Breast epithelium (tissue), 4 donors: ENCODE measurements at places on chromosomes 11 and 22.
A peak's percentile ranks its signal among the peaks of the same experiment; 100 is the strongest.

DNA sequence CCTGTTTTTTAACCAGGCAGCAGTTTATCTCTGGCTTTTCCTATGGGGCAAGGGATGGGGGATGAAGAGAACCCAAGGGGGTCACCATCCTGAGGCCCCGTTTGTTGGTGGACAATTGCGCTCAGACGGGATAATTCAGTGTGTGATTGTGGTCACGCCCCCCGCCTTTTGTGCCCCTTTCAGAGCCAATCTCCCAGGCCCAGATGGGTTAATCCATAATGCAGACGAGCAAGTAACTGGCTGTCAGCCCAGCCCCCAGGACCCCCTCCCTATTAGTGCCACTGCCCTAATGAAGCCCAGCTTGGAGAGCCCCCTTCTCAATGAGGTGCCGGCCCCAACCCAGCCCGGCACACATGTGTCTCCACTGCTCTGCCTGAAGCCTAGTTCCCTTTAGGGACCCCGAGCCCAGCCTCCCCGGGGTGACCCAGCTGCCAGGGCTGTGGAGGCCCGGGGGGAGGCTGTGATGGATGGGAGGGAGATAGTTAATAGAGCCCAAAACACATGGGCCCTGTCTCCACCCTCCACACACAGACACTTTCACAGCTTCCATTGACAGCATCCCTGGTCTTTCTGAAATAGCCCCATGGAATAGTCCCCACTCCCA is 19.1 kb upstream of the ROBO3 start:
- no peak for DNase-seq

GRCh38 chr11:57387289-57388030 is 3.0 kb downstream of the PRG2 start:
- DNase-seq, result no peak

- no peak for DNase-seq
Measured at GRCh38 chr11:8961401-8961800, 2.8 kb downstream of the TMEM9B start.

DNA sequence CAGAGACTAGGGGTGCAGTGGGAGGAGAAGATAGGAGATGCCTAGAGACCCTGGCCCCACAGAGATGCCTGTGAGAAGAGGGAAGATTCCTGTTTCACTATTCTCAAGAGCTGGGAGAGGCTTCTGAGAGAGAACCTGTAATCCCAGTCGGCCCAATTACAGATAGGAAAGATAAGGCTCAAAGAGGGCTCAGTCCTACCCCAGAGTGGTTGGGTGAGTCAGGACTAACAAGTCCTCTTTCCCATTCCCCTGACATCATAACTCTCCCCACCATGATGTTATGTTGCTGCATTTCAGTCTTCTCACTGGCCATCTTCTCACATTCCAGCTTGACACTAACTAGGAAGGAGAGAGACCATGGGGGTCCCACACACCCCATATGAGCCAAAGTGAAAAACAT is 17.9 kb downstream of the ARHGEF12 start:
- DNase-seq, result no peak

DNA sequence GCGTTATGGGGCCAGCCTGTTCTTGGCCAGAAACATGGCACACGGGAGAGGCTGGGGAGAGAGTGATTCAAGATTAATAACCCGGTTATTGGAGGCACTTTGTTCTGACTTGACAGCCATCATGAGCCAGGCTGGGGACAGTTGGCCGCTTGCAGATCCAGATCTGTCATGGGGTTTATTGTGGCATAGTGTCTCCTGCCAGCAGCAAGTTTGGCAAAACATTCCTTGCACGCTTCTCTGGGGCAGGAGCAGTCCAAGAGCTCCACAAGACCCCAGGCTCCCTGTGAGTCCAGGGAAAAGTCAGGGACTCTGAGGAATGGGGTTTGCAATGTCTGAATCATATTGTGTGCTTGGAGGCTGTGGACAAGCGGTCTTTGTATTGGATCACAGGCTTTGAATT is 270.4 kb downstream of the MIAT start:
- DNase-seq, result no peak

DNA sequence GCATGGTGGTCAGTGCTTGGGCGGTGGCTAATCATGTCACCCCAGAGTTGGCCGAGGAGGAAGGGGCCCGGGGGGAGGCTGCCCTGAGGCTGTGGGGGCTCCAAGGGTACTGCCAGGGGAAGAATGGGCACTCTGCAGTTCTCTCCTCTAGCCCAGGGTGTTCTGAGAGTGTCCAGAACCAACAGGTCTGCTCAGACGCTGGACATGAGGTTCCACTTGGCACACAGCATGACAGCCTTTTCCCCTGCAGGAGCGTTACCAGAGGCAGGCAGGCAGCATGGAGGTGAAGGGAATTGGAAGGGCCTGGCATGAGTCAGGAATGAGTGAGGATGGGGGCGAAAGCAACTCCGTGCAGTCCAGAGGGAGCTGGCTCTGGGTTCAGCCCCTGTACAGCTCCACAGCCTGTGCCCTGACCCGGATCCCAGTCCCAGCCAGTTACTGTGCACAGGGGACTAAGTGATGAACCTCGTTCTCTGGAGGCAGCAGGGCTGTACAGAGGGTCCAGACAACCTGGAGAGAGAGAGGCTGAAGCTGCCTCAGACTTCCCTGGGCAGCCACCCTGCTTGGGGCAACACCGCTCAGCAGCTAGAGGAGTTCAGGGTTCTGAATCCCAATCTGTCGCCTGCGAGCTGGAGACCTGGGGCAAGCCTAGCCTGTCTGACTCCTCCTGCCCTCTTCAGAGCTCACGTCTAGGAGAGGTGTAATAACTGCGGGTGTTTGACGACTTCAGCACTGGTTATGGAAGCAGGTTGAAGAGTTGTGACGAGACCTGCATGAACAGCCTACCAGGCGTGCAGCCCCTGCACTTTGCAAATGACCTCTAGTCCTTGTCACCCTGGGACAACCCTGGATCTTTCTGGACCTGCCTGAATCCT is 14.7 kb upstream of the TUB start:
- no peak for DNase-seq

GRCh38 chr11:33044285-33044756 is 4.9 kb downstream of the TCP11L1 start:
- no peak for DNase-seq

DNA sequence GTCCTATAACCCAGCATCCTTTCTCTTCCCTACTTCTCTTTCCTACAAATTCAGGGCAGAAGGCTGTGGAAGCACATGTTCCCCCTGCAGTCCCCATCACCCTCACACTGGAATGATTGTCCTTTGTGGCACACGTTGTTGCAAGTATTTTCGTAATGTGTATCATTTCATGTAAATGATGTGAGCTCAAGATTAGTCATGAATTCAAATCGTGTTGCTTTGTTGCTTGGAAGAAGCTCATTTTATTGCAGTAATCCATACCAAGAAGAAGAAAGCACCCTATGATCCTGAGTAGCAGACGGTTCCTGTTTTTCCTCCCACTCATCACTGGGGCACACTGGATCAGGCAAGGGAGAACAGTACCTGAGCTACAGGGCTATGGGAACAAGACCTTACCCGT is 173.4 kb downstream of the NCAM1 start:
- DNase-seq, result no peak

- no peak for DNase-seq
Measured at GRCh38 chr22:46401370-46401769, 65.9 kb downstream of the TRMU start.

- no peak for DNase-seq
Measured at GRCh38 chr11:107545101-107545514, 20.4 kb downstream of the ALKBH8 start.

DNA sequence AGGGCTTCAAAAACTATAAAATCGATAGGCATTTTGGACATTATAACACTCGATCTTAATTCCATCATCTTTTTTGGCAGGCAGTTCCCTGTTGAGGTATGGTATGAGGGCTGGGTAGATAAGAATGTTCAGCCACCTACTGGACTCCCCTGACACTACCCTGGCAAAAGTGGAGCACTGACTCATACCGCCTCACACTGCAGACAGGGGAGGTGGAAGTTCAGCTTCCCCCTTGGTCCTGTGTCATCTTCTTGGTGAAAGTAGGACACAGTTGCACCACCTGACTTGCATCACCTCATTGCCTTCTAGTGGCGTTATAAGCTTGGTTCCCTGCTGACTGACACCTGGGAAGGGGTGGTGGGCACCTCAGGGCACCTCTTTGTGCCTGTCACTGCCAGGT is 30.4 kb downstream of the PAAF1 start:
- no peak for DNase-seq

GRCh38 chr11:87596176-87596575 is 558.4 kb downstream of the TMEM135 start:
- DNase-seq, result no peak

DNA sequence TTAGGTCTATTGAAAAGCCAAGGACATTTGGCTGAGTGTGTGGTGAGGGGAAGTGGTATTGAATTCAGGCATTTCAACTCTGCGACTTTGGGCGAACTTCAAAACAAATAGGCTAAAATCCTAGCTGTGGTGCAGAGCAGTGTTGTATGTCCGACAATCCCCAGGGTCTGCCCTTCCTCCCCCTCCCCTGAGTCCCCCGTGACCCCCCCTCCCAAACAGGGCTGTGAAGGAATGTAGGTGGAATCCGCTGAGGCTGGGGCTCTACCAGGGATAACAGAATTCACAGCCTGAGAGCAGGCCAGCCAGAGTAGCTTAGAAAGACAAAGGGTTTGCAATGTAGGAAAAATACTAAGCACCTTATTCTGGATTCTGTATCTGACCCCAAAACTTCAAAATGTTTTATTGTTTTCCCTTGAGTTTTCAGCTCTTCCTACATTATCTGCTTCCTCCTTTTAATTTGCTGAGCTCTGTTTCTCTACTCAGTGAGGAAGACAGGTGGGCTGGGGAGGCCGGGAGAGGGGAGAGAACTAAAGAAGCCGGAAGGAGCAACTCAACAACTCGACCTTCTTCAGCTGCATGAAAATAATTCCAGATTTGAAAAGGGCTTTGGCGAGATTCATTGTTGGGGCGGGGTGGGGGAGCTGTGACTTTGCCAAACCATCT is 315.2 kb downstream of the BLID start:
- DNase-seq, result no peak

DNA sequence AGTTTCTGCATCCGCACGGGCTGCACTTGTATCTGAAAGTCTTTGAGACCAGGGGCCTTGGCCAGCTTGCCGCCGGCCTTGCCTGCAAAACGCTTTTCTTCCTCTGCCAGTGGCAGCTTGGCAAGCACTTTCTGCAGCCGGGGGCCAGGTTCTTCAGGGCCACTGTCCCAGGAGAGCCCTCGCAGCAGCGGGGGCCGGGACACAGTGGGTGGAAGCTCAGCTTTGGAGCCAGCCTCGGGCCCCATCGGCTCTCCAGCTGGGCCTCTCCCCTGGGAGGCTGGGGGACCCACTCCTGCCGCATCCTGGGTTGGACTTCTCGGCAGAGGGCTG is 57.5 kb upstream of the LYVE1 start:
- no peak for DNase-seq

GRCh38 chr22:28983190-28983589 is 78.4 kb downstream of the C22orf31 start:
- no peak for DNase-seq

DNA sequence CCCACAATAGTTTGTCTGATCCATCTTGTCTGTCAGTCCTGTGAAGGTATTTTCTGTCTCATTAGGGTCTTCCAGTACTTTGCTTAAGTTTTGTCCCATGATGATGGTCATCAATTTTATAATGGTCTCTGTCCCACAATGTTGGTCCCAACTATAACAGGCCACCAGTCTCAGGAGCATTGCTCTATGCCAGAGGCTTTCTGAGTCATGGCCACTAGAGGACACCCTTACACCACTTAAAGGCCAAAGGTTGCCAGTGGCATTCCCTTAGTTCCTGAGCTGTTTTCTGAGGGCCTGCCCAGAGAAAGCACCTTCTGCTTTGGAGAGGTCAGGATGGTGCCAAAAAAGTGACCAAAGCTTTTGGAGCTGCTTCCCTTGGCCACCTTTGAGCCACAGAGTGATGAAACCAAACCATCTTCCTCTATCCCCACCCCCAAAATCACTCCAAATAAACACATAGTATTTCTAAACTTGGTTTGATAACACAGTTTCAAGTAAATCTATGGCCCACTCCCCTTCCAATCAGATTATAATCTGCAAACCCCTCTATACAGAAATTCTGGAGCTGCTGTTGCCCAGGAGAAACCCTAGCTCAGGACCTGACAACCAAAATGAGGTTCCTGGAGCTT is 19.3 kb downstream of the EIF3F start:
- DNase-seq, result no peak

DNA sequence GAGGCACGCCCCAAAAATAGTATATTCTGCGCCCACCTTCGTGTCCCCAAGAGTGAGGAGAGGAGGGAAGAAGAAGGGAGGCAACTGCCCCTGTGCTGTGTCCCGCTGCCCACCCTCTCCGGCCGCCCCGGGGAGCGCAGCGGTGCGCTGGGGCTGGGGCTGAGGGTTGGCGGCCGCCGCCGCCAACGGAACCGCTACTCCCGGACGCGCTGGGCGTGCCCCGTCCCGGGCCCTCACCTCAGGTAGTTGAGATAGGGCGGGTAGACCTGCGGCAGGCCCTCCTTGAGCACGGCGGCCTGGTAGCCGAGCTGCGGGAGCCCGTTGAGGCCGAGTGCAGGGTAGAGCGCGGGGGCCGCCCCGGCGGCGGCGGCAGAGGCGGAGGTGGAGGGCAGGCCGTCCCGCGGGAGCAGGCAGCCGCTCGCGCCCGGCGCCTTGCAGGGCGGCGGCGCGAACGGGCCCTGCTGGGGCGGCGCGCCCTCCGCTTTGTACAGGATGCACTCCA is 2.4 kb downstream of the PGR start:
- peak; percentile 20 for DNase-seq

DNA sequence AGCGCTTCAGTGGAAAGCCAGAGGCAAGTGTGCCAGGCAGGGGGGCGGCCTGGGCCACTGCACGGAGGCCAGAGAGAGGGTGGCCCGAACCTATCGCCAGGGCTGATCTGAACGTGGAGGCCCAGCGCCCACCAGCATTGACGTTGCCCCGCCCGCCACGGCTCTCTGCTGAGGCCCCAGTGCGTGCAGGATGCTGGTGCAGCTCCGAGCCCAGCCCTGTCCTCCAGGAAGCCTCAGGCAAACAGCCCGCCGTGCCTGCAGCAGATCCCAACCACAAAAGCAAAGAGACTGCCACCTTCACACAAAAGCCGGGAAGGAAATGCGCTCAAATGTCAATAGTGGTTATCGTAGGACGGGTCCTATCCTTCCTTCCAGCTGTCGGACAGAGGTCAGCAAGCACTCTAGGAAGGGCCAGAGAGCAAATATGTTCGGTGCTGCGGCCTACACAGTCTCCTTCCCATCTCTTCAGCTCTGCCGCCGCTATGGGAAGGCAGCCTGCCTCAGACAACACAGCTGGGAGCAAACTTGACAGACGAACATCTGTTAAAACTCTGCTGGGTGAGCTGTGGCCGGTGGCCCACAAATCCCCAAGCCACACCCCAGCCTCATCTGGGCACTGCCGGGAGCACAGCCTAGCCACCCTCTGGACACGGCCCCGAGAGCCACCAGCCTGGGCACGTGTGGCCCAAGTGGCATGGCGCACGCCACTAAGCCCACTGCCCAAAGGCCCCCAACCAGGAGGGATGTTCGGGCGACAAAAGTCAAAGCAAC is 146.2 kb downstream of the CRYBB2 start:
- no peak for DNase-seq

GRCh38 chr22:35135165-35135564 is 69.2 kb downstream of the ISX start:
- DNase-seq, result no peak

DNA sequence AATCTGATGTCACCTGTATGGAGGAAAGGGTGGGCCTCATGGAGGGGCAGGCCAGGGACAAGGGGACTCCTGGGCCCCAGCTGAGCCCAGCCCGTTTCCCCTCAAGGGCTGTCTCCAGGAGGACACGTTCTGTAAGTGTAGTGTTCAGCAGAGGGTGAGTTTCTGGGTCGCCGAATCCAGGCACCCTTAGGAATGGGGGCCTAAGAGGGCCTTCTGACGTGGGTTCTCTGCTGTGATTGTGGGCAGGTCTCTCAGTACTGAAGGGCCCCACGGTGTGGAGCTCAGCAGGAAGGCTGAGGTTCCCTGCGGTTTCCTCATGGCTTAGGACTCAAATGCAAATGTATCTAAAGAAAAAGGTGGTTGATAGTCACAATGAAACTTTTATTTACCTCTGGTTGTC is 6.5 kb downstream of the PTDSS2 start:
- no peak for DNase-seq
